ENCODE measurements at places on chromosomes 6 and 20.
A peak's percentile ranks its signal among the peaks of the same experiment; 100 is the strongest.

DNA sequence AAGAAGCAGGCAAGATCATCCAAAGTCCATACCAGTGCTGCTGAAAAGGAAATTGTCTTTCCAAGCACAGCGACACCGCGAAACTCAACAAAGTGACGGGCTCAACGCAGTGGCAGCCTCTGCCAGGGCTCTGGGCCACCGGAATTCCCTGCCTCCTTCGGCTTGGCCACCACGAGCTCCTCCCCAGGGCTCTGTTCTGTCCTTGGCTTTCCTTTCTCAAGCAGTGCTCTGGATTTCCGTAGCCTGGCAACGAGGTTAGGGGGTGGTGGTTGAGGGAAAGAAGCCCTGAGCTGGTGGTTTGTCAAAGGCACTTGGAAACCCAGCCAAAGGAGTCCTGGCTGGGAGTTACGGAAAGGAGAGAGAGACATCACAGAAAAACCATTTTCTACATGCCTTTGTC is 31.2 kb downstream of the PRR18 start:
- no peak for DNase-seq

GRCh38 chr6:168270274-168271172 is 49.1 kb downstream of the DACT2 start:
- no peak for DNase-seq

DNA sequence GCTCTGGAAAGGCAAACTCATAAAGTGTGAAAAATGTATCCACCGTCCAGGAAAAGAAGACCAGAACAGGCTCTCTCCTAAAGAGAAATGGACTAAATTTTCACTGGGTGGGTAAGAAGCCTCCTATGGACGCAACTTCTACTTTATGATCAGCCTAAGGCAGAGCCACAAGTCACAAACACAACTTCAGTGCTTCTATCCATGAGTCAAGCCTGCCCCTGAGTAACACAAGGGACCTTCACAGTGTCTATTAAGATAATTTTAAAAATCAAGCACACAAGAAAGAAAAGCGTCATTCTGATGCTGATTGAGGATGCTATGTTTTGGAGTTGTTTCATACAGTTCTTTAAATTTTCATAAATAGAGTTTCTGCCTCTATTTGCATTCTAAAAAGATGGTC is 601.7 kb upstream of the ARID1B start:
- DNase-seq = no peak

DNA sequence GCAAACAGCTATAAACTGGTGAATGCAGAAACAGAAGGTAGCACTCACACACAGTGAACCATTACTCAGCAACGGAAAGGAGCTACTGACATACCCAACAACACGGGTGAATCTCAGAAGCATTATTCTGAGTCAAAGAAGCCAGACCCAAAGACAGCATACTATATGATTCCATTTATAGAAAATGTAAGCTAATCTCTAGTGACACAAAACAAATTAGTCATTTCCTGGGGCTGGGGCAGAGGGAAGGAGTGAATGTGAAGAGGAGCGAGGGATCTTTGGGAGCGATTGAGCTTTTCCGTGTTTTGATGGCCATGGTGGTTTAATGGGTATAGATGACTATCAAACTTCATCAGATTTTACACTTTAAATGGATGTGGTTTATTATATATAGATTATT is 614.6 kb downstream of the DHX35 start:
- no peak for DNase-seq

DNA sequence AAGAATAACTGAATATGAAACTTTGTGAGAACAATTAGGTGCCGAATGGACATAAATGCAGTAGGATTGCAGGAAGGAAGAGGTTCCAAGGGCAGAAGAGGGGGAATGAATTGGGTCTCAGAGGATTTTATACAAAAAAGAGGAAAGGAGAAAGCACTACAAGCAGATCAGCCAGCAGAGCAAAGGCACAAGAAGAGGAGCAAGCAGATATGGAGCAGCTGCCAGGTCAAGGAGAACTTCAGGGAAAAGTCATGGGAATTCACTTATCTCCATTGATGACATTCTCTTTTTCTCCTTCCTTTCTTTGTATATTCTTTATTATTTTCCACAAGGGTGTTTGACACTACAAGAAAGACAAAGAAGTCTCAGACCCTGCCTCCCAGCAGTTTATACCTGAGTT is 9.6 kb downstream of the DSE start:
- DNase-seq = no peak

GRCh38 chr6:26592649-26593048 is 4.1 kb upstream of the ABT1 start:
- peak; percentile 24 for DNase-seq

DNA sequence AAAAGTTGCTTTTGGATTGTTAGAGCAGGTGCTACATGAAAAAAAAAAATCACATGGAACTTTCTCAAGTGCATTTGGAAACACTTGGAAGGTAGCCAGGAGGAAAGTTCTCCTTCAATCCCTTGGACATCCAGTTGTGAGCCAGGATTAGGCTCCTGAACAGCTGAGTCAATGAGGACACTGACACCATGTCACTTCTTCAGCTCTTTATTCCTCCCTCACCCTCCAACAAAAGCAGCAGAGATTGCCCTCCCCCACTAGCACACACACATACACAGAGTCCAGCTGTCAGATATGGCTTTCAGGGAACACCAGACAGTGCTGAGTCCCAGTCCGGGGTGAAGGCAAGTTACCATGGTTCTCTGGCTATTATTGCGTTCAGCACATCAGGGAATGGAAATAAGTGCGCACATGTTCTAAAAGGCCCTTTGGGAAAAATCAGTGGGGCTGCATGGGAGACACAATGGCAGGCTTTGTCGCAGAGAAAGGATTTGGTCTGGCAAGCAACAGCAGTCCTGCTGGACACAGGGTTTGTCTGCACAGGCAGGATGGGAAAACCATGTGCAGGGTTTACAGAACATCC is 124.7 kb upstream of the MARCKS start:
- no peak for DNase-seq

DNA sequence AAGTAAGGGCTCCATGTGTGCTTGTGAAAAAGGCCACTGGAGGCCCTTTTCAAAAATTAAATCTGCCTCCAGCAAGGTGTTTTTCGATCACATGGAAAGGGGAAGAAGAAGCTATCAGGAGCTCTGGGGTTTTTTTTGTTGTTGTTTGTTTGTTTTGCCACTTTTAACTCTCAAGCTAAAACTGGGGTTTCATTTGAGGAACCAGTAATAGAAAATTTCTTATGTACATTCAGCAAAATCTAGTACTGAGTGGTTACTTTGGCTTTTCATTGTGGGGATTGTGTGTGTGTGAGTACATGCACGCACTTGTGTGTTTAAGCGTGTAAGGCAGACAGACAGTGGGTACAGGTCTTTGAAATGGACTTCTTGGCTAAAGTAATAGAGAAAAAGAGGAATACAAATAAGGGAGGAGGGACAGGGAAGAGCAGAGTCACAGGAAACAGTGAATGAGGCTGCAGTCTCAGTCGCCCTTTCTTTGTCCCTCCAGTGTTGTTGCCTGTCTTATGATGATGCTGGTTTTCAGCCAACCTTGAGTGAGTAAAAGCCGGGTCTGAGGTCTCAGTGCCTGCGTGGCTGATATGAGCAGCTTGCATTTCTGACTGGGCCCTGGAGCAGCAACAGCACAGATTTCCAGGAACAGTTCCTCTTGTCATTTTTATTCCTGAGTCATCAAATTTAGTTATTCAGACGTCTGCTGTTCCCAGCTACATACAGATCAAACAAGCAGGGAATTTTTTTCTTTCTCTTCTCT is 26.2 kb downstream of the SLC16A10 start:
- no peak for DNase-seq

GRCh38 chr6:36679043-36679833 is 724 bp downstream of the CDKN1A start:
- no peak for DNase-seq

- DNase-seq = no peak
These were observed 13.8 kb upstream of the IYD start for GRCh38 chr6:150354754-150355571.

DNA sequence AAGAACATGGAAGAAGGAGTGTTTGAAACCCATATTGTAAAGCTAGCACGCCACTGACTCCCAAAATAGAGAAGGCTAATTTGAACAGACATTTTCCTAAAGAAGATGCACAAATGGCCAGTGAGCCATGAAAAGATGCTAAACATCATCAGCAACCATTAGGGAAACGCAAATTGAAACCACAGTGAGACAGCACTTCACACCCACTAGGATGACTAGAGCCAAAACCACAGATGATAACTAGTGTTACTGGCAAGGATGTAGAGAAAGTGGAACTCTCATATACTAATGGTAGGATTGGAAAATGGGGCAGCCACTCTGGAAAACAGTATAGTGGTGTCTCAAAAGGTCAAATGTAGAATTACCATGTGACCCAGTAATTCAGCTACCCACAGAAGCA is 58.2 kb downstream of the BMP7 start:
- no peak for DNase-seq

DNA sequence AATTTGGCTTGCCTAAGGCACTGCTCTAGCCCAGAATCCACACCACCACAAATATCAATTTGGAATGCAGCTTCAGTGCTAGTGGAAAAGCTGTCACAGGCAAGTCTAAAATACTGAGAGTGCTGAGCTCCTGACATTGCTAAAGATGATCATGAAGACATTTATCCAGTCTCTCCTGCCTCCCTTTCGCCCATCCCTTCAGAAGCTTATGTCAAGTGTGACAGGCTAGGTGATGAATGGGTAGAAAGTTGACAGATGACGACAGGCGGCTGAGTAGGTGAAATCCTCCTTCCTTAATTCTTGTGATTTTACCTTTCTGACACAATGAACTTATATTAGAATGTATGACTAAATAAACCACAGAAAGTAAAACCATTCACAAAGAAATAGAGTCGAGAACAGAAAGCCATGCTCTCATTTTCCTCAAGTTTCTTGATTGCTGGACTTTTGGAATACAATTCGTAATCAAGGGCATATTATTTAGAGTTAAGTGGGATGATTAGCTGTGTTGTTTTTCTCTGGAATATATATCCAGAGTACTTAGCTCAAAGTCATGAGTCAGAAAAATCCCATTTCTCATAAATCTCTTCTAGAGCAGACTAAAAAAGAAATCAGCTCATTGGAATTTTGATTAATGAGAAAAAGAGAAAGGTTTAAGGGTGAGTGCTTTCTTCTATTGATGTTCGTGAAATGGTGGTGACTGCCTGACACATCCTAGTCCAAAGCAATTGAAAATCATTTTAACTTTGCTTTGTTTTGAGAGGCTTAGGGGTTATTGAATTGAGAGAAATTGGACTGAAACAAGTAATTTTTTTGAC is 1228.2 kb upstream of the CITED2 start:
- no peak for DNase-seq

All from hematopoietic multipotent progenitor cell (in vitro differentiated cells).